Stimulated activated CD8-positive, alpha-beta memory T cell treated with anti-CD3 and anti-CD28 coated beads, Interleukin-15, amount 100 ng/mL, for 4 hours (primary cell): ENCODE measurements at places on chromosomes 1 and 21.

- DNase-seq: no peak
Observed at GRCh38 chr1:75129983-75130789, 4.0 kb upstream of the LHX8 start.

- no peak for DNase-seq
Observed at GRCh38 chr1:115833856-115834255, 7.1 kb downstream of the NHLH2 start.

DNA sequence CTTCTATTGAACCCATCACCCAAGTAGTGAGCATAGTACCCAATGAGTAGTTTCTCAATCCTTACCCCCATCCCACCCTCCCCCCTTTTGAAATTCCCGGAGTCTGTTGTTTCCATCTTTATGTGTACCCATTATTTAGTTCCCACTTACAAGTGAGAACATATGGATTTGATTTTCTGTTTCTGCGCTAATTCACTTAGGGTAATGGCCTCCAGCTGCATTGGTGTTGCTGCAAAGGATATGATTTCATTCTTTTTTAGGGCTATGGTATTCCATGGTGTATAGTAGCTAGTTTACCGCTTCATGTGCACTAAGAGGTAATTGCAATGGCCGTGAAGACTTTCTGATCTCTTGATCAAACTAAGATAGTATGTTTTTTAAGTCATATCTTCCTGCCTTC, 107.5 kb upstream of the SERTAD4 start:
- DNase-seq: no peak

DNA sequence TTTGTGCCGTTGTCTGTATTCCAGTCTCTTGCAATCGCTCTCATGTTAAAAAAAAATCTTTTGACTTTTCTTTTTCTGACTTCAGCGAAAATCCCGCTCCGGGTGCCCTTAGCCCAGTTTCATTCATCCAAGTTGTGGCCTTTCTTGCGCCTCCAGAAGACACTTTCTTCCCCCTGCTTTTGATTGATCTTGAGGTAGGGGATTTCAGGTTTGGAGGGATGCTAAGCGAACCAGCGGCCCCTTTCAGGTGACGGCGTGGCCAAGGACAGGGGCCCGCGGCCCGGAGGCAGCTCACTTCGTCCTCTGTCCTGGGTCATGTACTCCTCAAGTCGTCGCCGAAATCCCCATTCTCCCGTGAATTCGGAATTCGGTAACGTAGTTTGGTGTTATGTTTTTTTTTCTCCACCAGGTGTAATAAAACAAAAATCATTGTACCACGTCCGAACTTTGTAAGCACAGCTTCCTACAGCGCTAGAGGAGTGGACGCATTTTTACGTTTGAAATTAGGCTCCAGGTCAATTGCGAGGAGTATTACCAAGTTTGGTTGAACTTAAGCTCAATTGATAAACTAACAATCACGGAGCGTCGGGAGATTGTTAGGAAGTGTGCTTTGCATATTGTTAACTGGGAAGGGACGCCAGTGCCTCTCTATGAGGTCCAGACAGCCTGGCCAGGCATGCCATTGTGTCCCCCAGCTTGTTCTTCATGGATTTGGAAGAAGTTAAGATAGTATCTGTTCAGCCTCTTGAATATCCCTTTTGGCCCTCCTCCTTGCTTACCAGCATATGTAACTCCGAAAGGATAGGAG, 1.1 kb downstream of the MRPS6 start:
- DNase-seq: no peak

DNA sequence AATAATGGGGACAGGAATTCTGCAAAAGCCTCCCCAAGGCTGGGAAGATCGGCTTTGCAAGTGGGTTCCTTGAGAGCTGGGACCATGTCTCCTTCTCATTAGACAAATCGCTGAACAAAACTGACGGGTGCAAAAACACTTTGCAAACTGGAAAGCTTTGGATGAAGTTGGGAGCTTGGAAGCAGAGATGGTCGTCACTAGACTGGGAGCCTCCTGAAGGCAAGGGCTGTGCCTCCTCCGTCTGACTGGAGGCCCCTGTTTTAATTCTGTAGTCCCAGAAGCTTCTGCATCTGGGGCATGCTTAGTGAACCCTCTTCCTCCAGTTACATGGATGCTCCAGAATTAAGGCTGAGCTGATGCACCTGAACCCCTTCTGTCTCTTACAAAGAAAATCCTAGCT, 82.3 kb upstream of the IFFO2 start:
- DNase-seq: no peak

- no peak for DNase-seq
Observed at GRCh38 chr1:42943166-42943565, 15.5 kb downstream of the SLC2A1 start.

- no peak for DNase-seq
Observed at GRCh38 chr1:229169399-229169798, 101.5 kb upstream of the RAB4A start.

- no peak for DNase-seq
Observed at GRCh38 chr1:226123591-226124471, 61.3 kb downstream of the H3-3A start.

DNA sequence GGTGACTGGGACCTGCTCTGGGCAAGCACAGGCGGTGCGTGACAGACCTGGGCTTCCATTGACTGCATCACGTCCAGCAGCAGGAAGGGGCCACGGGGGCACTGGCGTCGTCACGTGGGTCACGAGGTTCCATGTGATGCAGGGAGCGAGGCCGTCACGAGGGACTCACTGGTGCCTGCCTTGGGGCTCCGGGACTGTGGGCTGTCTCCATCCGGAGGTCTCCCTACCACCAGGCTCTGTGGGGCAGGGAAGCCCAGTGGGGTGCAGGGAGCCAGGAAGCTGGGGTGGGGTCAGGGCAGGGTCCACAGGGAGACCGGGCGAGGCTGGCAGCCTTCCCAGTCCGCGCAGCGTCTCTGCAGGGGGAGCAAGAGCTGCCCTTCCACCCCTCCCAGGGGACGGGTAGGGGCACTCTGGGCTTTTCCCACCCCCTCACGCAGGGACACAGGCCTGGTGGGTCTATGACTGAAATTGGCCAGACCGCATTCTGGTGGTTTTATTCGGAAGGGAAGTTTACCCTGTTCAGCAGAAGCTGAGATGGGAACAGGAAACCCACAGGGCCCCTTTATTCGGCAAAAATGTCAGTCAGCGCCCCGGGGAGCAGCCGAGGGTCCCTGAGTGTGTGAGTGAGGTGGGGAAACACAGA, 416 bp upstream of the TNFRSF14 start:
- DNase-seq: no peak

- DNase-seq: no peak
Observed at GRCh38 chr1:181630838-181631237, 147.5 kb downstream of the CACNA1E start.

DNA sequence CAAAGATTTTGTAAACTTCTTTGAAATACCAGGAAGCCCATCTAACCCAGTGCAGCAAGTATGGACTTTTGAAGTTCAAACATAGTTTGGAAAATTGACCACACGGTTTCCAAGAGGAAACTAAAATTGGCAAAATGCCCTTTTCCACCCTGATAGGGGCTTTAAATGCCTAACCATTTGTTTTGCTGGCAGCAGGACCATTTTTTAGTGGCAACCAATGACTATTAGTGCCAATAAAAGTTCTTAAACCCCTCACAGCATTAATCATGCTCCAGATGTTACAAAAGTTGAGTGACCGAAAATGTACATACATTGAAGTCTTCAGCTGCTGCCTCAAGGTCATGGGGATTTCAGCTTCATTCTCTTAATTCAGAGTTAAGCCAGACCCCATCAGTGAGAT, 46.4 kb upstream of the ENAH start:
- DNase-seq: no peak

- DNase-seq: no peak
Observed at GRCh38 chr1:97668945-97669344, 251.9 kb downstream of the DPYD start.

DNA sequence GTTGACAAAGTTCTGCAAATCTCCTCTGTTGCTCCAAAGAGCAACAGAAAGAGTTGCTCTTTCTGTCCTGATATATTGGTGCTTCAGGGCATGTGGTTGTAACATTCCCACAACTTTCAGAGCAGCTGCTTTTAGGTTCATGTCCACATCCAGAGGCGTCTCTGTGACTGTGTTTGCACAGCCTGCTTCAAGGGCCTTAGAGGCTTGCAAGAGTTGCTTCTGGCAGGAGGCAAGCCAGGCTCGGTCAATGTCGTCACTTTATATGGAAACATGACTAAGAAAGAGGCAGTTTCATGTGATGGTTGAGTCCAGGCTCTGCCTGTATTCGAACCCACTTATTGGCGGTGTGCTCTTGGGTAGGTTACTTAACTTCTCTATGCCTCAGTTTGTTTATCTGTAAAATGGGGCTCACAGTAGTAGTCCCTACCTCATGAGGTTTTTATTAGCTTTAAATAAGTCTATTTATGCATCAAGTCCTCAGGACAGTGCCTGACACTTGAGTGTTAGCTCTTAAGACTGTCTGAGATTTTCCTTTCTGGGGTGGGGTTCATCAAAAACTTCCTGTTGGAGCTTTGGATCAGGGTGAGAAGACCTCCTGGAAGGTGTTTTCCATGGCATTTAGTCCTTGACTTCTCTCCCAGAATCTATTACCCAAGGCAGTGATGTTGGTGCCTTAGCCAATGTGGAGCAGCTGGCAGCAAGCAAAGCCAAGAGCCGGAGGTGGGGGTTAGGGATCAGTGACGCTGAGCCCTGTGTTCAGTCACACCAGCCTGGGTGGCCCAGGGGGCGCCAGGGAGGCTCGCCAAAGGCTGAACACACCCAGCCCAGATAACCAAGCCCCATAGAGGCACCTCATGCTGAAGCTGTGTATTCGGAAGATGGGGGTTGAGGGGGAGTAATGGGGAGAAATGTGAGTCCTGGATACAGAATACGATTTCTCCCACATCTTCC, 18.9 kb downstream of the LHX4 start:
- DNase-seq: no peak

GRCh38 chr1:27275696-27276095, 41.3 kb downstream of the WDTC1 start:
- no peak for DNase-seq
